Activated T-helper 1 cell treated with Interleukin-2 at 50 U/mL for 16 hours (primary cell): ENCODE measurements at places on chromosomes 2 and 18.

DNA sequence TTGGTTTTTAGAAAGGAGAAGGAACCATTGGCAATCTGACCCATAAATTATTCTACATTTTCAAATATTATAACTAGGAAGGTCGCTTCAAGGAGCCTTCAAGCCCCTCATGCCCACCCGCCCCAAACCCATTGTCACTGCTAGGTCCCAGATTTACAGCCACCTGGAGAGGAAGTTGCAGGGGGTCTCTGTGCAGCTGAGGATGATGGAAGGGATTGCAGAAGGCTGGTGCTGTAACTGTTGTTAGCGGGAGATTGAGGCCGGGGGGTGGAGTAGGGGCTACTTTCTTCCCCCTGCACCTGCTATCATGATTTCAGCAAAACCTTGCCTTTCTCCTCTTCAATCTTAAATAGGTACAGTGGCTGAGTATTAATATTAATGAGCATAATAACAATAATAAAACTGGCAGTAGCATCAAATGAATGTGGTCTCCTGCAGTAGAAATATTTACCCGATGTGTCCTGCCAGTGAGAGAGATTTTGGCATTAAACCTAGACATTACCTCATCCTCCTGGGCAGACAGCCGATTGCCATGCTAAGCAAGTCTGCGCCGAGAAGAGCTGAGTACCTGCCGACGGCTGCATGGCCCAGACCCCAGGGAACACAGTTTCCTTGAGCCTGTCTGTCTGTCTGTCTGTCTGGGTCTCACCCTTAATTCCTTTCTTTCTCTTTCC lies 225.4 kb downstream of the FAM210A start:
- DNase-seq, result no peak

GRCh38 chr18:57301573-57302559 lies 50.5 kb upstream of the ST8SIA3 start:
- DNase-seq, result no peak

GRCh38 chr2:109001201-109001600 lies 12.2 kb upstream of the EDAR start:
- DNase-seq, result no peak

- DNase-seq, result no peak
Measured at GRCh38 chr2:200336980-200337615, 30.6 kb downstream of the SPATS2L start.

DNA sequence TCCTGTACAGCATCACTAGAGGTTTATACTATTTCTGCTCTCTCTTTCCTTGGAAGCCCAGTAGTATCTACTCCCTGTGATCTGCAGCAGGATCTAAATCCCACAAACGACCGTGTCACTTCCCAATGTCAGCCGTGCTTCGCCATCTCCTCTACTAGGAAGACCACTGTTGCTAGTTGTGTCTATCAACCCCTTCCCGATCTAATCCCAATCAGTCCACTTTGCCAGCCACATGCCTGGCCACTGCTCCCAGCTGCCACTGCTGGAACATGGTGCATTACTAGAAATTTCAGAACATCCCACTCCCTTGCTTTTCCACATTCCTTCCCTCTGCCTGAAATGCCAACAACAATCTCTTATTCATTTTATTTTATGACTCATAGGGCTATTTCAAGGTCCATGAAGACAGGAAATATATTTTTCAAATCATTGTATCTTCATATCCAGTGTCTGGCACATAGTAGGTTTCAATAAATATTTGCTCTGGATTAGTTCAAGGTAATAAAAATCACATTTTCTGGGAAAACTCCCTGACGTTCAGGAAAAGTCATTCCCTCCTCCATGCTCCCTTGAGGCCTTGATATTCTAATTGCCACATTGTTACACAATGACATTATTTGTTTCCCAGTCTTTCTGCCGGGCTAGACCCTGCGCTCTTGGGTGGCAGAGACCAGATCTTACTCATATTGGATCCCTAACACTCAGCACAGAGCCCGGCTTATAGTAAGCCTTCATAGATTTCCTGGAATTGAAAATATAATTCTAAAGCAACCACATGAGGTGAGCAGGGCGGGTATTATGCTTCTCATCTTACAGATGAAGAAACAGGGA lies 2.1 kb upstream of the TRIB2 start:
- DNase-seq, result no peak

DNA sequence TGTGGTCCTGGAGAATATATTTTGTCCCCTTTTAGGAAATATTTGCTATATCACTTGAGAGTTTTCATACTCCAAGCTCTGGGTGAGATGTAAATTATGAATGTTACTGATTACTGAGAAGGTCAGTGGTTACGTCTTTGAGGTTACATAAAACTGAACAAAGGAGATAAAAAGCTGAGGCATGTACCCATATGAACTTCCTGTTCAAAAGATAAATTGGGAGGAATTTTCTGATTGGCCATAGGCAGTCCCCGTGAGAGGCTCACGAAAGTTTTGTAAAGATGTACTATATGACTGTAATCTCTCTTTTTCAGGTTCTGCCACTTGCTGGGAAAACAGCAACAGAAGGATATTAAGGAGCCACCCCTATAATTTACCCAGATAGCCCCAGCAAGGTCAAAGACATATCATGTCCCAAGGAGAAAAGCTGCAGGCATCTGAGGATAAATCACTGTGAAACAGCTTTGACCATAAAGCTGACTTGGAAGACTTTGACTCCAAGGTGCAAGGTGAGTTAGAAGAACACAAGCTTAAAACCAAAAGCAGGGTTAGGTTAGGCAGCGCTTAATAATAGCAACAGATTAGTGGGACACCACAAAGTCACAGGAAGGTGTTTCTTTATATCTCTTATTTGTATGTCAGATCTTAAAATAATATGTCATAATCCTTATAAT lies 90.4 kb downstream of the OSBPL6 start:
- no peak for DNase-seq
